ENCODE measurements at places on chromosomes 7 and 10. TPM values are rescaled to one million over a fixed set of nuclear protein-coding genes. Genes with fewer than 3 reads are reported as not detected.

DNA sequence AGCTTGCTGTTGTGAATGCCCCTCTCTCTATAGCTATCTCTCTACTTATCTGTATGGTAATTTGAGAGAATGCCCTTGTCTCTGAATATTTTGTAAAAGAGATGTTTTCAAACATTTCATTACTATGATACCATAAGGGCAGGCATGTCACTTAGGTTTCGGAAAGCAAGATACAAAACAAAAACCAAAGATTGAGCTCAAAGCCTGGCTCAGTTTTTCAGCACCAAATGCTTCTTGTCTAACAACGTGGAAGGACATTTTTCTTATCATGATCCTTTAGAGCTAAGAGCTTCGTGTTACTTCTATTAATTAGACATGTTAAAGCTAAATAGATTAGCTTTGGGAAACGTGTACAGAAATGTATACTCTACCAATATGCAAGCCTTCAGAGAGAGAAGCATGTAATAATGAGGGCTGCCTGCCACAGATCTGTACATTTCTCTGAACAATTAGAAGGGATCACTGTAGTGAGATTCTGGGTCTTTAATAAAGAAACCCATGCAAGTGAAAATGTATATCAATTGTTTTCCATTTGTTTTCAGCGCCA, 148.9 kb downstream of the ARID5B start:
- DNase-seq = no peak

GRCh38 chr7:38502289-38502688, 128.9 kb downstream of the AMPH start:
- DNase-seq = no peak

DNA sequence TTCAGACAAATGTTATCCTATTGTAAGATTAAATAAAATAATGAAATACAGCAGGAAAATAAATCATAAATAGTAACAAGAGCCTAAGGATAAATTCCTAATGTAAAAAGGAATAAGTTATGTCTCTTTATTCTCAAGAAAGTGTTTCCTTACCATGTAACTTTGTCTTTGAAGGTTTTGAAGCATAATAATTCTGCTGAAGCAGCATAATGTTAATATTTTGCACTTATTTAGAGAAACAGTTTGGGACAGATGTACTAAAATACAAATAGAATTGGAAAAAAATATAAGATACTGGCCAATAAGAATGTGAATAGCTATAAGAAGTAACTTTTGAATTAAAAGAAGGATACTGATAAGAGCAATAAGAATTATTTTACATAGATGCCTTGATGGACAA, 45.7 kb downstream of the GRM3 start:
- DNase-seq = no peak

GRCh38 chr7:79199266-79199665, 254.2 kb downstream of the MAGI2 start:
- no peak for DNase-seq

The LBX1 gene
- total RNA-seq = not detected

- DNase-seq = no peak
Observed at GRCh38 chr10:11823989-11824346, 812 bp downstream of the PROSER2 start.

The ZCCHC24 gene
- total RNA-seq = 1.0 TPM

GRCh38 chr7:99229234-99229633, 21.3 kb upstream of the KPNA7 start:
- no peak for DNase-seq

GRCh38 chr10:93873420-93874115, 20.2 kb upstream of the SLC35G1 start:
- no peak for DNase-seq

The INSYN2A gene
- total RNA-seq = not detected

The ZNF248 gene
- total RNA-seq = 8.5 TPM

DNA sequence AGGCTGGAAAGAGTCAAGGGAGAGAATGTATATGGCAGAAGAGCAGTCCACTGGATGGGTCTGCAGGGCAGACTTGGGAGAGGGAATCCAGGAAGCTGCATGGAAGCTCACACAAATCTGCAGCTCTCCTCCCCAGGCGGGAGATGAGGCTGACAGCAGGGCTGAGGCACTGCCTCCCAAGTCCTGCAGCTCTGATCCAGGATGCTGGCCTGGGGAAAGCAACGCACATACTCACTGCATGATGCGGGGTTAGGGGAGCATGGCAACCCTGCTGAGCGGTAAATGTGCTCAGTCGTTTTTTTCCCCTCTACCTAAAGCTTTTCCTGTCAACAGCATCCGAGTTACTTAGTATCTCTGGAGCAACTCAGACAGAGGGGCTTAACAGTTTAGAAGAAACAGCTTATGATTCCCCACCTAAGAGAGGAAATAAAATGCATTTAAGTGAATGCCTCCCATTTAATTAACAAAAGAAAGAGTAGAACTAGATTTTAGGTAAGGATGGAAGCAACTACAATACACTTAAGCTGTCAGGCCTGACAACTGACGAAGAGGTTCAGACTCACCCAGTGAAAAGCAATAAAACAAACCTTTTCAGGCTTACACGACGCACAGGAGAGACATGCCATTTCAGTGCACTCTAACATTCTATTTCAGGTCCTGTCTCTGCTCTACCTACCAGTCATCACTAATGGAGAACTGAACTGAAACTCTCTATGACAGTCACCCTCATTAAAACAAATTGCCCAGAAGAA, 37.0 kb downstream of the CHCHD3 start:
- DNase-seq = no peak

- no peak for DNase-seq
Observed at GRCh38 chr10:77234599-77234998, 403.0 kb downstream of the KCNMA1 start.

GRCh38 chr10:89744026-89744425, 42.6 kb downstream of the KIF20B start:
- no peak for DNase-seq

DNA sequence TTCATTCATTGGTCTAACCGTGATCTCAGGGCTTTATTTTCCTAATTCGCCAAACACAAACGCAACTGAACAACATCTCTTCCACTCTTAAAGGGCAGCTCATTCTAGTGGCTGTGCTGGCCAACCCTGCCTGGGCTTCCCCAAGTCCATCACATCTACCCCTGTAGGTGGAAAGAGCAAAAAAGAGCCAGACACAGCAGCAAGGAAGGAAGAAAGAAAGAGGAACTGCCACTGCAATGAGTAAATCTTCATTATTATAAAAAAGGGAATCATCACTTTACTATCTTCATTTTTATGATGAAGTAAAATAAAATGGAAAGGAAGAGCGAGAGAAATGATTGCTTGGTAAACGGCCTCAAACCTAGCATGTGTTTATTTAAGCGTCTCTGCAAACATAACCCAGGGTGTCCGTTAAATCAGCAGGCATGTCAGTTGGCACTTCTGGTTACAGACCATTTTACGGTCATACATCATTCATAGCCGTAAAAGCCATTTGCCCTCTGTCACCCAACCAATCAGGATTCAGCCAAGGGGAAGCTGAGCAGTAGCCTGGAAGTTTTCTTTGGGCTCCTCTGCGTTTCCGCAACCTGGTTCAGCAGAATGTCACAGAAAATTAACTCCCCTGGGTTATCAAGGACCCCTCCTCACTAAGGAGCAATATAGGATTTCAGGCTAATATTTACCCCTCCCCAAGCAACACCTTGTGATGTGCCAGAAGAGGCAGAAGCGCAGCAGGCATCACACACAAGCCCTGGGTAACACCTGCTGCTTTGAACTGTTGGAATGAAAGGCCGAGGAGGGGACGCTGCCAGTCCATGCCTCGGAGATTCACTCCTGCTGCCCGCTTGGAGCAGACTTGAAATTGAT, 234.0 kb downstream of the SNX10 start:
- no peak for DNase-seq

- DNase-seq = no peak
Observed at GRCh38 chr10:106557053-106557452, 607.5 kb downstream of the SORCS1 start.

DNA sequence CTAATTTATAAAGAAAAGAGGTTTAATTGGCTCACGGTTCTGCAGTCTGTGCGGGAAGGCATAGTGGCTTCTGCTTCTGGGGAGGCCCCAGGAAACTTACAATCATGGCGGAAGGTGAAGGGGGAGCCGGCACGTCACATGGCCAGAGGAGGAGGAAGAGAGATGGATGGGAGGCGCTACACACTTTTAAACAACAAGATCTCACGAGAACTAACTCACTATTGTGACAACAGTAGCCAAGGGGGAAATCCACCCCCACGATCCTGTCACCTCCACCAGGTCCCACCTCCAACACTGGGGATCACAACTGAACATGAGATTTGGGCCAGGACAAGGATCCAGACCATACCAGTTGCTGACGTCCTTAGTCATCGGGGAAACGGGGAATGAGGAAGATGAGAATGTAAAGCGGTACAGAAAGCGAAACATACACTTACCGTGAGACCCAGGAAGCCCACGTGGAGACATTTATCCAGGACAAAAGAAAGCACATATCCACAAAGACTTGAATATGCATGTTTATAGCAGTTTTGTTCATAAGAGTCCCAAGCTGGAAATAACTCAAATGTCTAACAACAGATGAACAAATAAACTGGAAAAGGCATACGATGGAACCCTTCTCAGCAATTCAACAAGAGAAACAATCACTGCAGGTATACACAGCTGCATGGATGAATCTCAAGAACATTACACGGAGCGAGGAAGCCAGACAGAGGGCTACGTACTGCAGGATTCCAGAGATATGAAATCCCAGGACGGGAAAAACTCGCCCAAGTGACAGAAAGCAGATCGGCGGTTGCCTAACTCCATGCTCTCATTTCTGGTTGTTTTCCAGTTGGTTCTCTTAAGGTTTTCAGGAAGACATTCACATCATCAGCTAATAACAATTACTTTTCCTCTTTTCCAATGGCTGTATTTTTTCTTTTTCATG, 26.2 kb upstream of the INPP5A start:
- DNase-seq = no peak

The TMEM213 gene
- total RNA-seq = not detected

DNA sequence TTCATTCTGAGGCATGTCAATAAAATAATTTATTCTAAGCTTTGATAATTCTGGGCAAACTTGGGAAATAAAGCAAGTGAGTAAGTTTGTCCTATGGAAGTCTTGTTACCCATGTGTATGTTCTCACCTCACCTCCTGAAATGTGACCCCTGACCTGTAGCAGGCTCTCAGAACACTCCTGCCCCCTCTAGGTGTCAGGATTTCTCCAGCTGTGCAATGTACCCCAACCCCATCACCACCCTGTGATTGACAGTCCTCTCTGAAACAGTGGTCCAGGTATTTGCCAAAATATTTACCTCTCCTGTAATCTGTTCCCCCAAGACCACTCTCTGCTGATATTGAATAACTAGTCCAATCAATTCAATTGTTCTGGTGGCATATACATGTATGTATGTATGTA, 122.6 kb upstream of the PTER start:
- DNase-seq = no peak

- DNase-seq = no peak
Observed at GRCh38 chr10:132342553-132342952, 10.6 kb downstream of the LRRC27 start.

The RINT1 gene
- total RNA-seq = 22.5 TPM

- no peak for DNase-seq
Observed at GRCh38 chr7:70778585-70778984, 353.4 kb upstream of the GALNT17 start.

- DNase-seq = no peak
Observed at GRCh38 chr7:127955051-127955531, 76.1 kb downstream of the LRRC4 start.

DNA sequence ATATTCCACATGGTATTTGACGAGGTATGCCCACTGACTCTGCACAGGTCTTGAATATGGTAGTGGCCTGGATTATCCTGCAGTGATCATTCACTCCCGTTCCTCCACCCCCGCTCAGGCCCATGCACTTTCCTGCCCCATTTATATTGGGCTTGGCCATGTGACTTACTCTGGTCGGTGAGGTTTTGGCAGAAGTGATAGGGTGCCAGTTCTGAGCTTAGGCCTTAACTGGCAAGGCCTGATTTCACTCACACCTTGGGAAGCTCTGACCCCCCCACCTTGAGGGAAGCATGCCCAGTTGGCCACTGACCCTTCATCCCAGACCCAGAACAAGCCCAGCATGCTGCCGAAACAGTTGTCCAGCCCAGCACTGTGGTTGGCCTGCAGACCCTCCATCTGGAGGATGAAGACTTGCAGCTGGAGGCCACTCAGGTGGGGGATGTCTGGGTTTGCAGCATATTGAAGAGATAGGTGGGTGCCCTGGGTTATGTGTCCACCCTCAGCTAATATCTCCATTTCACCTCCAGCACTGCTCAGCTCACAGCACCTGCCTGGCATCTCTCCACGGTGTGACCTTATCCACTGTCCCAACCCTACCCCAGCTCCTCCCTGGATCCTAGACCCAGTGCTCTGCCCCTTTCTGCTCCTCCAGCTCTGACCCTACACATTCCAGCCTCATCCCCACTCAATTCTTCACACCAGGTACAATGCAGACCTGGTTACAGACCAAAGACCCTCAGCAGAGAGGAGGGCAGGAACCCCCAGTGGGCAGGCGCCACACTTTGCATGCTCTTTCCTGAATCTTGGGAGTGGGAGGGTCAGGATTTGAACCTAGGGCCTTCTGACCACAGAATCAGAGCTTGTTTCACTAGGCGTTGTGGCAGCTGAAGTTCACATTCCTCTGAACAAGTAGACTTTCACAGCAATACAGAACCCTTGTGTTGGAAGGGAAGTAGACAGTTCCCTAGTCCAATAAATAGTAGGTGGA, 138.1 kb upstream of the CHST15 start:
- peak; percentile 87 for DNase-seq

- no peak for DNase-seq
Observed at GRCh38 chr10:70315276-70315675, 31.5 kb upstream of the NPFFR1 start.

DNA sequence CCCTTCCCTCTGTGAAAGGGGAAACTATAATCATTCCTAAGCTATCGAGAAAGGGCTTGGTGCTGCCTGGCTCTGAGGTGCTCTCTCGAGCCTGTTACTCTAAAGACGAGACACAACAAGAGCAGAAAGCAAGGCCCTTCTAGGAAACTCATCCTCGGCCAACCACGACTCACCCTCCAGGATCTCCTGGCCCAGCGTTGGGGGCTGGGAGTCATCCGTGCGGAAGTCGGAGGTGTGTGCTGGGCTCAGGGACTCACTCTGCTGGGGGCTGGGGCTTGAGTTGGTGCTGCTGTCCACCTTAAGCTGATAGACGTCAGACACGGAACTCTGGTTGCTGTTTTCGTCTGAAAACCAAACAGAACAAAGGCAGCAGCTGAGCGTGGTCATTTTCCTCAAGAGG, 17.6 kb upstream of the BAZ1B start:
- DNase-seq = no peak

GRCh38 chr7:26657206-26657641, 207.2 kb downstream of the SKAP2 start:
- no peak for DNase-seq

The SPDYE11 gene
- not detected for total RNA-seq

The TSPAN15 gene
- total RNA-seq = 1.2 TPM

- peak; percentile 75 for DNase-seq
Observed at GRCh38 chr10:103053659-103054581, 135.8 kb downstream of the CNNM2 start.

The SPDYE8 gene
- not detected for total RNA-seq

Measured in activated CD8-positive, alpha-beta T cell treated with anti-CD3 and anti-CD28 coated beads for 36 hours (primary cell).